Placental epithelial cell (primary cell): ENCODE measurements at places on chromosomes 1 and 21. TPM values are rescaled to one million over a fixed set of nuclear protein-coding genes. Genes with fewer than 3 reads are reported as not detected.

SIM2 gene
- total RNA-seq: 2.1 and 4.3 TPM in 2 replicates

SPRR2E gene
- not detected in 2 replicates for total RNA-seq

PIK3CD gene
- total RNA-seq: 7.5 and 14.1 TPM in 2 replicates

TNNI3K gene
- total RNA-seq: 2.7 TPM in 1 of 2 replicates, not detected in the other

RGS18 gene
- not detected in 2 replicates for total RNA-seq

RAB3B gene
- total RNA-seq: 0.11 and 0.39 TPM in 2 replicates

F5 gene
- total RNA-seq: not detected in 2 replicates

SLC30A10 gene
- total RNA-seq: not detected in 2 replicates

SNRNP40 gene
- total RNA-seq: 64.8 and 70.7 TPM in 2 replicates

DNAJC6 gene
- total RNA-seq: 2.4 and 6.2 TPM in 2 replicates

CAMK1G gene
- total RNA-seq: 0.39 TPM in 1 of 2 replicates, not detected in the other

LRRC38 gene
- total RNA-seq: not detected in 2 replicates

CACNA1S gene
- not detected in 2 replicates for total RNA-seq

TOMM20 gene
- 64.4 and 75.0 TPM in 2 replicates for total RNA-seq

AK4 gene
- 27.5 and 35.8 TPM in 2 replicates for total RNA-seq

HES4 gene
- total RNA-seq: 3.9 and 8.8 TPM in 2 replicates

TMEM240 gene
- 2.1 and 3.9 TPM in 2 replicates for total RNA-seq

FCRL5 gene
- total RNA-seq: not detected in 2 replicates

TTC34 gene
- total RNA-seq: 0.22 and 0.79 TPM in 2 replicates

S100A16 gene
- total RNA-seq: 266 and 918 TPM in 2 replicates

HENMT1 gene
- total RNA-seq: 10.2 and 10.6 TPM in 2 replicates

C1orf105 gene
- total RNA-seq: not detected in 2 replicates

KRTAP12-1 gene
- total RNA-seq: not detected in 2 replicates

KIRREL1 gene
- 32.6 and 47.0 TPM in 2 replicates for total RNA-seq

WDTC1 gene
- 19.2 and 20.2 TPM in 2 replicates for total RNA-seq

MPZ gene
- 0.33 and 1.6 TPM in 2 replicates for total RNA-seq

KRTAP21-2 gene
- not detected in 2 replicates for total RNA-seq

TOR3A gene
- 18.1 and 22.3 TPM in 2 replicates for total RNA-seq

TAF1A gene
- 8.2 and 9.0 TPM in 2 replicates for total RNA-seq

C1orf210 gene
- total RNA-seq: 0.39 and 1.4 TPM in 2 replicates

FCRL1 gene
- total RNA-seq: not detected in 2 replicates

KIF26B gene
- 1.4 and 23.6 TPM in 2 replicates for total RNA-seq

RGS16 gene
- 0.11 and 0.39 TPM in 2 replicates for total RNA-seq

XCL2 gene
- not detected in 2 replicates for total RNA-seq

RNF11 gene
- 113 and 133 TPM in 2 replicates for total RNA-seq

LYPD8 gene
- total RNA-seq: 0.22 TPM in 1 of 2 replicates, not detected in the other

RUNX3 gene
- not detected in 2 replicates for total RNA-seq

NCAM2 gene
- not detected in 2 replicates for total RNA-seq

LIN28A gene
- not detected in 2 replicates for total RNA-seq

LDLRAD1 gene
- total RNA-seq: not detected in 2 replicates

MAGI3 gene
- 7.1 and 7.4 TPM in 2 replicates for total RNA-seq

SLC41A1 gene
- total RNA-seq: 9.4 and 15.5 TPM in 2 replicates

GNAT2 gene
- 0.11 and 0.39 TPM in 2 replicates for total RNA-seq

RGSL1 gene
- not detected in 2 replicates for total RNA-seq

PRR9 gene
- 6.4 TPM in 1 of 2 replicates, not detected in the other for total RNA-seq

PIGV gene
- total RNA-seq: 21.5 and 29.8 TPM in 2 replicates

HSF2BP gene
- total RNA-seq: 11.0 and 16.1 TPM in 2 replicates

ITLN1 gene
- total RNA-seq: 0.79 TPM in 1 of 2 replicates, not detected in the other

TMOD4 gene
- total RNA-seq: not detected in 2 replicates

IER5 gene
- total RNA-seq: 45.1 and 61.4 TPM in 2 replicates

IL12RB2 gene
- 0.11 TPM in 1 of 2 replicates, not detected in the other for total RNA-seq

IFT25 gene
- 28.3 and 38.5 TPM in 2 replicates for total RNA-seq

SMCP gene
- not detected in 2 replicates for total RNA-seq

MORN1 gene
- total RNA-seq: 13.0 and 16.9 TPM in 2 replicates

IL23R gene
- not detected in 2 replicates for total RNA-seq
